ENCODE measurements at places on chromosomes 2 and 18.

DNA sequence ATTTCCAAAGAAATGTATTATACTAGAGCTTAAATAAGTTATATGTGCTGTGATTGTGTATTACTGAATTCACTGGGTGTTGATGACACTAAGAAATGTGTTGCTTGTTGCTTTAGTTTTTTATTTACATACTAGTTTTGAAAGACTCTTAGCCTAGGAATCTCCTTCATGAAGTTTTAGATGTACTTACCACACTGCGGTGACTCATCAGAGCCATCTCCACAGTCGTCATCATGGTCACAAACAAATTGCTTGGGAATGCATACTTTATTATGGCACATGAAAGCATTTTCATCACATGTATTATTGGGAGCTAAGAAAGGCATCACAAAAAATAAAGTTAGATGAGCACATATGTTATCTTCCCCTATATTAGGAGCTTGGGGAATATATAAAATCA is 1624.2 kb downstream of the LRP1B start:
- no peak for DNase-seq

GRCh38 chr2:118145207-118145606 is 56.9 kb downstream of the INSIG2 start:
- DNase-seq = no peak

- DNase-seq = no peak
These were observed 152.6 kb downstream of the EXOC6B start for GRCh38 chr2:72673279-72673678.

GRCh38 chr2:128406736-128407554 is 88.3 kb upstream of the HS6ST1 start:
- DNase-seq = no peak

GRCh38 chr2:56299171-56299691 is 115.4 kb downstream of the CCDC85A start:
- DNase-seq = no peak

GRCh38 chr2:15527074-15527739 is 33.9 kb downstream of the NBAS start:
- DNase-seq = no peak

DNA sequence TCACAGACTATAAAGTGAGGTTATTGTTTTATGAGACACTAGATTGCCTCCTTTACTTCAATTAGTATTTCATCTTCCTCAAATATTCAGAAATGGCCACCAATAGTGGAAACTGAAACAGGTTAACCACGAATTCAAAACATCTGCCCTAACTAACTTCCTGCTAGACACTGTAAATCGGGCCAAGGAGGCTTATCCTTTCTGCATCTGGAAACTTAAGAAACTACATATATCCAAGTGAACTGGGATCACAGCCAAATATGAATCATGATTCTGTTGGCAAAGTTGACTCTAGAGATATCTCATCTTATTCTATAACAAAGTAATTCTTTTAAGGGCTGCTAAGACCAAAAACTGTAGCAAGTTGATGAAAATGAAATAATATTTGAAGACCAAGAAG is 136.6 kb upstream of the ZC3H15 start:
- DNase-seq = no peak

DNA sequence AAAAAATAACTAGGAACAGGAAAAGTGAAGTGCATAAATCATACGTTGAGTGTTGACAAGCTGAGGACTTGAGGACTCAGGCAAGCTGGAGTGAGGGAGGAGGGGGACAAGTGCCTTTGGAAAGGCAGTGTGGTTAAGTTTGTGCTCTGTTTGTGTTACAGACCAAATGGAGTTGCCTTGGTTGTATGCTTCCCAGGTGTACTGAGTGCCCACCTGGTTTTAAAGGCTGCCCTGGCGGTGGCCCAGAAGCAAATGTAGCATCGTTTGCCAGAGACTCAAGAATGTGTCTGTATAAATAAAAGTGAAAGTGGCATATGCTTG is 240.9 kb downstream of the PRKCE start:
- no peak for DNase-seq

GRCh38 chr2:84832772-84833461 is 48.0 kb downstream of the TRABD2A start:
- DNase-seq = no peak

DNA sequence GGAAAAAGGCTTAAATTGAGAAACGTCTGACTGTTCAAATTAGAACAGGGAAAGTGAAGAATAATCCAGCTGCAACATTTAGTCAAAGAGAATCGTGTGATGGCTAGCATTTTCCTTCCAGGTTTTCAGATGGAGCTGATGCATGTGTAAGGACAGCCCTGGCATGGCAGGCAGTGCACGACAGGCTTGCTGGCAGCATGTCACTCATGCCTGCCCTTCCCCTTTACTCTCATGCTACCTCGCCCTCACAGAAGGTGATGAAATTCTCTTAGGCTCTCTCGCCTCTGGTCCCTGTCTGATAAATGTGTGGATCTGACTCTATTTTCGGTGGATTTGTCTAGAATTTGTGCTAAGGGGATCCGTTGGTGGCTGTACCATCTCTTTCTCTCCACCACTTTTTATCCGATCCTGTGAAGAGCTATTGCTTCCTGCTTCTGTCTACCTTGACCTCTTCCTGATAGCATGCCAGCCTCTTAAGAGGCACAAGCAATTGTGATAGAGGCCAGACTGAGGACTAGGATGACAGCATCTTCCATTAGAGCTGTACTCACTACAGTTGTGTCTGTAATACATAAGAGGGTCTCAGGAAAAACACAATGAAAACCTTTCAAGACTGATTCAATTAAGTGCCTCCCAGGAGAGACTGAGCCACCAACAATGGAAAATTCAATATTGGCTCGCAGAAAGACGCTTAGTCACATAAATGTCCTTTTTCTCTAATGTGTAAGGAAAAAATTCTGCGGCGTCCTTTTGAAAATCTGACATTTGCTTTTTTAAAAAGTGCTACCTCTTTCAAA is 65.6 kb upstream of the NOSTRIN start:
- DNase-seq = no peak

Measured in NCI-H774 (cell line).